ENCODE measurements at places on chromosomes 6 and 20. TPM values are rescaled to one million over a fixed set of nuclear protein-coding genes. Genes with fewer than 3 reads are reported as not detected.

The RAET1E gene
- not detected for total RNA-seq

The SPTLC3 gene
- total RNA-seq, result 8.3 TPM

The DOP1A gene
- 4.4 TPM for total RNA-seq

The CGA gene
- not detected for total RNA-seq

The C6orf58 gene
- total RNA-seq, result 1.3 TPM

The ANKRD66 gene
- total RNA-seq, result not detected

The EYA2 gene
- total RNA-seq, result not detected

The BMP6 gene
- total RNA-seq, result 7.5 TPM

The TUBB2A gene
- 69.0 TPM for total RNA-seq

The OXT gene
- not detected for total RNA-seq

The EPPIN gene
- total RNA-seq, result not detected

The BFSP1 gene
- total RNA-seq, result 37.0 TPM

DNA sequence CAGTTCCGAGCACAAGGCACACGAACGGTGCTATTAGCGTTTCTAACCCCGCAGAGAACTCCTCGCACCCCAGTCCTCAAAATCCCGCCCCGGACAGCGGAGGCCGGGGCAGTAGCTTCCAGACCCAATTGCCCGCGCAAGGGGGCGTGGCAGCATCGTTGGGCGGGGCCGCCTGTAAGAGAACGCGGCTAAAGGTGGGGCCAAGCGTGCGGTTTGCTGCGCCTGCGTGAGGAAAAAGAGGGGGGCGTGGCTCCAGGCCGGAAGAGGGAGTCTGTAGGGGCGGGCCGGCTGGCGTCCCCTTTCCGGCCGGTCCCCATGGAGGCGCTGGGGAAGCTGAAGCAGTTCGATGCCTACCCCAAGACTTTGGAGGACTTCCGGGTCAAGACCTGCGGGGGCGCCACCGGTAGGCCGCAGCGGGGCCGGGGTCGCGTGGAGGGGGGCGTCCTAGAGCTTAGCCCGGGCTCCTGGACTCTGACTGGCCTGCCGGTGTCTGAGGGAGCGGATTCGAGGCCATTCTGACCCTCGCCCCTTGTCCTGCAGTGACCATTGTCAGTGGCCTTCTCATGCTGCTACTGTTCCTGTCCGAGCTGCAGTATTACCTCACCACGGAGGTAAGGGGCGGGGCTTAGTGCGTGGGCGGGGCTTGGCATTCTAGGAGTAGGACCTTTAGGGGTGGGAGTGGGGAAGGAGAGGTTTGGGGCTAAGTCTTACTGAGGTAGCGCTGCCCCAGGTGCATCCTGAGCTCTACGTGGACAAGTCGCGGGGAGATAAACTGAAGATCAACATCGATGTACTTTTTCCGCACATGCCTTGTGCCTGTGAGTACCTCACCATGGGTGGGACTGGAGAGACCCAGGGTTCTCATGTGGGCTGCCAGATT lies at the start of gene ERGIC3:
TSS of gene ERGIC3 (plus strand) at position 296 of the 880 bp plus-strand sequence. CDS start at position 316, 20 bp downstream.
- peak; percentile 94 for DNase-seq

GRCh38 chr6:40473026-40473425 lies 114.1 kb downstream of the LRFN2 start:
- DNase-seq, result no peak

GRCh38 chr20:36491901-36492617 lies 49.3 kb upstream of the MYL9 start:
- no peak for DNase-seq

DNA sequence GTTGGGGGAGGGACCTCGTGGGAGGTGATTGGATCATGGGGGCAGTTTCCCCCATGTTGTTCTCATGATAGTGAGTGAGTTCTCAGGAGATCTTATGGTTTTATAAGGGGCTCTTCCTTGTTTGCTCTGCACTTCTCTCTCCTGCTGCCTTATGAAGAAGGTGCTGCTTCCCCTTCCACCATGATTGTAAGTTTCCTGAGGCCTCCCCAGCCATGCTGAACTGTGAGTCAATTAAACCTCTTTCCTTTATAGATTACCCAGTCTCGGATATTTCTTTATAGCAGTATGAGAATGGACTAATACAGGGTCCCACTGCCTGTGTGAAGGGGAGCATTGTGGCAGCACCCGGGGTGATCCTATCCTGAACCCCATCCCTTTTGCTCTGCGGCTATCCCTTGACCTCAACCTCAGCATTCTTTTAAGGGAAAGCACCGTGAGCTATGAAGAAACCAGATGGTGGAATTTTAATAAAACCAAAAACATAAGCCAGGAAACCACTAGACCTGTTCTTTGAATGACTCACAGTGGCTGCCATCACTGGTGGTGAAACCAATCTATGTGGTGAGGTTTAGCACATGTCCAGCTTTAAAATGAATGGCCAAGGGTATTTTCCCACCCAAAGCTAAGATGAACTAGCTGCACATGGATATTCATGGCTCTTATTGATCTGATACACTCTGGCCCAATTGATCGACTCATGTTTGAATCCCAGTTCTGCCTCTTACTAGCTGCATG lies 62.2 kb downstream of the ZDHHC14 start:
- no peak for DNase-seq

- no peak for DNase-seq
Measured at GRCh38 chr6:658244-658643, 1.3 kb upstream of the HUS1B start.

DNA sequence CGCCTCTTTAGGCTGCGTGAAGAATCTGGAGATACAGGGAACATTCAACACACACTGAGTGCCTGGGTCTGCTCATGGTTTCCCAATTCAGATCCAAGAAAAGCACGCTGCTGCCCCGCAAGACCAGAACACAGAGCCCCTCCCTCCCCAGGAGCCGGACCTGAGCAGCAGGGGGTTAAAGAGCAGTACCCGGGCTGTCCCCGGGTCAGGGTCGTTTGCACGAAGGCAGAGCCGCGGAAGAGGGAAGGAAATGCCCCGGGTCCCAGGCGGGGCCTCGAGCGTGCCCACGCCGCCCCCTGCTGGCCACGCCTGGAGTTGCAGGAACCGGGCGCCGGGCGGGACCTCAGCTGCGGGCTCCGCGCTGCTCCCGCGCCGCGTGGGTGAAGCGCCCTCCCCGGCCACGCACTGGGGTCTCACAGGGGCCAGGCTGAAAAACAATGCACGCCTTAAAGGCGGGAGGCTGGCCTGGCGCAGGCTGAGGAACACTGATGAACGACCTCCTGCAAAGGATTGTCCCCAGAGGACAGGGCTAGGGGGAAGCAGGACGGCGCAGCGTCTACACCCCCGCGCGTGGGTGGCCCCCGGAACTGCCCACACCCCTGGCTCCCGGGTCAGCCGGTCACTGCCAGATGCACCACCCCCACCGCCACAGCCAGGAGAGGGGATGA lies 48.9 kb downstream of the ANKRD60 start:
- peak; percentile 62 for DNase-seq

GRCh38 chr20:47350691-47351545 lies 5.6 kb downstream of the ZMYND8 start:
- DNase-seq, result no peak

- DNase-seq, result no peak
Measured at GRCh38 chr20:1563598-1563997, 6.1 kb upstream of the SIRPD start.

- no peak for DNase-seq
Measured at GRCh38 chr6:37985355-37985754, 165.8 kb downstream of the ZFAND3 start.

GRCh38 chr6:31405996-31406395 lies 2.6 kb downstream of the MICA start:
- no peak for DNase-seq

- DNase-seq, result no peak
Measured at GRCh38 chr6:105282631-105283585, 103.1 kb upstream of the POPDC3 start.

DNA sequence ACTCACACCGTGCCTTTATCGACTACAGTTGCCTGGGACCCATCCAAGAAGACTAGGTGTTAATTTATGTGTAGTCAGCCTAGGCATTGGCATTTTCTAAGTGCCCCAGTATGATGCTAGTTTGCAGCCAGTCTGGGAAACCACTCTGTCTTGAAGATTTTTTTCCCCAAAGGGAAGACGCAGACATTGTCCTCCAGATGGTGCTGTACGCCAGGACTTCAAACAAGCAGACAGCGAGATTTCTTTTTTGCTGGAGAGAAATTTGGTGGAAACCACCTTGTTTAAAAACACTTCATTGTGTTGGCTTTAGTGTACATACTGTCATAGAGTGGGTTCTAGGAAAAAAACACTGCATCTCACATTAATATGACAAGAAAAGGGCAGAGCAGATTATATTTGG lies 30.0 kb downstream of the ALDH5A1 start:
- peak; percentile 60 for DNase-seq

- peak; percentile 24 for DNase-seq
Measured at GRCh38 chr6:43703512-43704429, 16.2 kb upstream of the MRPS18A start.

GRCh38 chr20:36162272-36162966 lies 7.9 kb downstream of the EPB41L1 start:
- no peak for DNase-seq

GRCh38 chr6:170446841-170447560 lies 106.1 kb downstream of the PSMB1 start:
- DNase-seq, result no peak

DNA sequence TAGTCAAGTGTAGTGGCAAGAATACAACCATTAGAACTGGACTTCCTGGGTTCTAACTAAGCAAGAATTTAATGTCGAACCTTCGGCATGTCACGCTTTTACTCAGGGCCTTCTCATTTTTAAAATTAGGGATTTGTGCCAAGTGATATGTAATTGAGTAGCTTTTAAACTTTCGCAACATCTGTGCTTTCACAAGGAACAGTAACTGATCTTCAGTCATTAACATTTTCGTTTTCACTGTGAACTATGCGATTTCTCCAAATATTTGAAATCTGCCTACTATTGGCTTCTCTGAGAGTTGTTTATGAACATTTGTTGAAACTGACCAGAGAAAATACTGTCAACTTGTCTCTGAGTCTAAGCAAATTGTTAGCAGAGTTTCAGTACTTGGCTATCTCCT lies 27.6 kb downstream of the GRM1 start:
- DNase-seq, result no peak

- no peak for DNase-seq
Measured at GRCh38 chr6:89986650-89987074, 92.4 kb downstream of the GJA10 start.

GRCh38 chr6:118325220-118325860 lies 222.8 kb upstream of the PLN start:
- DNase-seq, result no peak

DNA sequence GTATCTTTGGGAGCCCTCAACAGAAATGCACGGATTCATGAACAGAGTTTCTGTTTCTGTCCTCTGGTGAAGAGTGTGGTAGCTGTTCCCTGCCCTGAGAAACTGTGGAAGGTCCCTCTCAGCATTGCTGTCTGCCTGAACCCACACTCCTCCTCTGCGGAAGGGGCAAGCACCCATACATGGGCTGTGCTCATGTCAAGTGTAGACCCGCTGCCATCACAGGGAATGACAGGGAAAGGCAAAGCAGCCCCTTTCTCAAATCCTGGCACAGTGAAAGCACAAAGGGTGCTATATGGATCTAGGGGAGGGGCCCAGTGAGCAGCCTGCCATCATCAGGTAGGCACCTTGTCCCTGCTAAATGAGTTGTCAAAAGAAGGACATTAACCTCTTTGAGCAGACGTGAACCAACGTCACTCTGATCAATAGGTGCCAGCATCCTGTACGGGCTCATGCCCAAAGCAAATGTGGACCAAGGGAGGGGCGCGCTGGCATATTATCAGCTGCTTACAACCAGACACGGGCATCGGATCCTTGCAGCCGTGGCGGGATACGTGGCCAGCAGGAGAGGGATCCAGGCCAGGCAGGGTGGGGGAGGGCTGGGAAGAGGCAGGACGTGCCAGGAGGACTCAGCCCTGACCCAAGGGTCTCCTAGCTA lies 231.2 kb upstream of the PMEPA1 start:
- no peak for DNase-seq

DNA sequence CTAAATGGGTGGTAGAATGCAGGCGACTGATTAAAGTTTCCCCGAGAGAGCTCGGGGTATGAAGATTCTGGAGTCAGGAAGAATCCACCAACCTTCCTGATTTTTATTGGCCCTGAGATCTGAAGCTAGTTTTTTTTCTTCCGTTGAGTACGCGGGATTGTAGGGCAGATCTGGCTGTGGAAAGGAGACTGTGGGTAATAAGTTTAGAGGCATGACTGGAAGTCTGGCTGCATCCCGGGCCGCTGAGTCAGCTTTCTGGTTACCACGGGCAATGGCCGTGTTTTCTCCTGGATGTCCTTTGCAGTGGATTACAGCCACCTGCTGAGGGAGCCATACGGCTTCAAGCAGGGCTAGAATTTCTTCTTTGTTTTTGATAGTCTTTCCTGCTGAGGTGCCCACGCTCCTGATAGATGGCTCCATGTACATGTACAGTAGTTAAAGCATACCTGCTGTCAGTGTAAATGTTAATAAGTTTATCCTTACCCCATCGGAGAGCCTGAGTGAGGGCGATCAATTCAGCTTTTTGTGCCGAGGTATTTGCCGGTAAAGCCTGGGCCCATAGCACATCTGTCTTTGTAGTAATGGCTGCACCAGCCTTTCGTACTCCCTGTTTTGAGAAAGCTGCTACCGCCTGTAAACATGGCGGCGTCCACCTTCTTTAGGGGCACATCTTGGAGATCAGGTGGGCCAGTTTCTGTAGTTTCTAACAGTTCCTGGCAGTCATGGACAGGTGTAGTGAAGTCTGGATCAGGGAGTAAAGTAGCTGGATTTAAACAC lies 154.0 kb downstream of the TRIM27 start:
- DNase-seq, result peak; percentile 77

GRCh38 chr6:71103130-71103529 lies 146.3 kb upstream of the B3GAT2 start:
- no peak for DNase-seq

DNA sequence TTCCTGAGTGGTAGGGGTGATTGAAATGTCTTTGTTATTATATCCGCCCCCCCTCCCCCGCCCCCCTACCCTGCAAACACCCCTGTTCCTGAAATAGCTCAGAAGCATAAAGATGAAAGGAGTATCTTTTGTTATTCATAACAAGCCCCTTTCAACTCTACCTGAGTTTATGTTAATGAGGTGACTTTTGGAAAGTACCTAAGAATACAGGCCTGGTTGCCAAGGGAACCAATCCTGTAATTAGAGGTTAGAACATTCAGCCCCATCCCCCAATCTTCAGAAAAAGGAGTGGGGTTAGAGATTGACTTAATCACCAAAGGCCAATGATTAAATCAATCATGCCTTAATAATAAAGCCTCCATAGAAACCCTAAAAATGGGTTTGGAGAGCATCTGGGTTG lies 979.2 kb upstream of the GJE1 start:
- no peak for DNase-seq

GRCh38 chr6:16961577-16961976 lies 140.3 kb upstream of the STMND1 start:
- DNase-seq, result no peak

- no peak for DNase-seq
Measured at GRCh38 chr6:88708197-88708744, 255.1 kb downstream of the RNGTT start.
